GDM1 (cell line): ENCODE measurements at places on chromosomes 1 and 21.
A peak's percentile ranks its signal among the peaks of the same experiment; 100 is the strongest.

DNA sequence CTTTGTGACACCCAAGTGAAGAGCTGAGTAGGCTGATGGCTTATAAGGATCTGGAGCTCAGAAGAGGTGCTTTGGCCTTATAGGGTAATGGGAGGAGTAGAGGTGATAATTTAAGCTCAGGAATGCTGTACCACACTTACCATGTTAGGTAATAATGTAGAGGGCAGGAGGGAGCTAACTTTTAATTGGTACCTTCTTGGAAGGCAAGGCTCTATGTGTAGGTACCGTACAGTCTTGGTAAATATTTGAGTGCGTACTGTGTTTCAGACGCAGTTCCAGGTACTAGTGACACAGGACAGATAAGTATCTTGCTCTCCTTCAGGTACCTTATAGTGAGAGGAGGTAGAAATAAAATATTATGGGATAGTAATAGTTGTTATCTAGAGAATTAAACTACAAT is 16.8 kb downstream of the CAMSAP2 start:
- DNase-seq: no peak

DNA sequence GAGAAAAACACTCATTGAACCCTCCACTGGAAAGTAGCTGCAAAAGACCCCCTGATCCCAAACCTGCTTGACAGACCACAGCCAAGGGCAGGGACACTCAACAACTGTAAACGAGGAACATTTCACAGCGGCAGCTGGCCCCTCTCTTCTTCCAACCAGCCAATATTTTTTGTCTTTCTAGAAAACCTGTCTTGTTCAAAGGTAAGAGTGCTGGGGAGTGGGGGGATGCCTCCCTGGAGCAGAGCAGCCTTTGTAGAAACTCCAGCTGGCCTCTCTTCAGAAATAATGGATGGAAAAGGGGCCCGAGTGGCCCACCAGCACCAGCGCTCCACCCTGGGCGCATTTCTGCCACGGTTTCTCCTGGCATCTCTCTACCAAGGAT is 384.0 kb downstream of the RRAGC start:
- no peak for DNase-seq

GRCh38 chr1:197367627-197368026 is 99.6 kb downstream of the CRB1 start:
- DNase-seq: no peak

- no peak for DNase-seq
Observed at GRCh38 chr1:150321826-150322166, 463 bp downstream of the PRPF3 start.

DNA sequence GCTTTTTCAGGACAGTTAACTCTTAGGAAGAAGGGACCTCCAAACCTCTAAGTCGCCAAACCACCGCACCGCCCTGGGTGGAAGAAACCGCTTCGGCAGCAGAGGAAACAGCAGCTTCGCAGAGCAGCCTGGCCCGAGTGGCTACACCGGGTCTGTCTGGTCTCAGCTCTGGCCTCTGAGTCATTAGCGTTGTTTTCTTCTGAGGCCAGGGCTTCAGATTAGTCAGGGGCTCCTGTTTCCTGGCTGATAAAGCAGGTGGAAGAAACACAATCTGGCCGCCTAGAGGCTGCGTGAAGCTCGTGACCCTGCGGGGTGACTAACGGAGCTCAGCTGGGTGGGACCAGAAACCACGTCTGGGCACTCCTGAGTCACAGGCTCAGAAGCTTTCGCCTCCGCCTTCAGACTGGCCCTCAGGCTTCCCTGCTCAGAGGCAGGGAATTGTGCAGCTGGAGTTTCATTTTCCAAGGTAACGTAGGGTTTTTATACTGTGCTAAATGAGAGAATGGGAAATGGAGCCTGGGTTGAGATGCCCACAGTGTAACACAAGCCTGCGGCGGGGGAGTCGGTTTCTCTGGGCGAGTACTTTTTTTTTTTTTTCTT is 44.9 kb downstream of the CHAF1B start:
- peak; percentile 79 for DNase-seq

DNA sequence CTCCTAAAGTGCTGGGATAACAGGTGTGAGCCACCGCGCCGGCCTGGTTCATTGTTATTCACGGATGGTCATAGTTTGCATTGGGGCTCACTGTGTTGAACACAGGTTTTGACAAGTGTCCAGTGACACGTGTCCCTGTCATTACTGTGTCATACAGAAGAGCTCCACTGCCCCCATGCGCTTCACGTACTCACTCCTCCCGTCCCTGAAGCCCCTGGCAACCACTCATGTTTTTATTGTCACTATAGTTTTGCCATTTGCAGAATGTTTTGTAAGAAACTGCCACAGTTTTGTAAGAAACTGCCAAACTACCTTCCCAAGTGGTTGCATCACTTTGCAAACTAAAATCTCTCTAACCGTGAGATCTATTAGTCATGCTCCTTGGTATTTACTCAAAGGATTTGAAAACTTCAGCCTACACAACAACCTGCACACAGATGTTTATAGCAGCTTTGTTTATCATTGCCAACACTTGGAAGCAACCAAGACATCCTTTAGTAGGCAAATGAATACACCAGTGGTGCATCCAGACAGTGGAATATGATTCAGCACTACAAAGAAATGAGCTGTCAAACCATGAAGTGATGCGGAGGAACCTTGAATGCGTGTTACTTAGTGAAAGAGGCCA is 163.2 kb upstream of the COL6A1 start:
- no peak for DNase-seq

- DNase-seq: no peak
Observed at GRCh38 chr1:84749427-84749826, 59.2 kb upstream of the SSX2IP start.

DNA sequence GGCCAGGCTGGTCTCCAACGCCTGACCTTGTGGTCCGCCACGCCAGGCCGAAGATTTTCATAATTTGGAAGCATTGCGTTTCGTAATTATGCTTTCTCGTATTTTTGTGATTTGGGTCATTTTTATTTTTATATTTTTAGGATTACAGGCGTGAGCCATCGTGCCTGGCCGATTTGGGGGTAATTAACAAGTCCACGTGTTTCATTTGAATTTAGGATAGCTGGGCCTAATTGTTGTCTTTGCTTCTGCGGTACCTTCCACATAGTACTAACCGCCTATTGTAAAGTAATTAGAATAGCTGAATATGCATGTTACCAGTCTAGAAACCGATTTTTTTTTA is 1.0 kb downstream of the RCC1 start:
- no peak for DNase-seq

DNA sequence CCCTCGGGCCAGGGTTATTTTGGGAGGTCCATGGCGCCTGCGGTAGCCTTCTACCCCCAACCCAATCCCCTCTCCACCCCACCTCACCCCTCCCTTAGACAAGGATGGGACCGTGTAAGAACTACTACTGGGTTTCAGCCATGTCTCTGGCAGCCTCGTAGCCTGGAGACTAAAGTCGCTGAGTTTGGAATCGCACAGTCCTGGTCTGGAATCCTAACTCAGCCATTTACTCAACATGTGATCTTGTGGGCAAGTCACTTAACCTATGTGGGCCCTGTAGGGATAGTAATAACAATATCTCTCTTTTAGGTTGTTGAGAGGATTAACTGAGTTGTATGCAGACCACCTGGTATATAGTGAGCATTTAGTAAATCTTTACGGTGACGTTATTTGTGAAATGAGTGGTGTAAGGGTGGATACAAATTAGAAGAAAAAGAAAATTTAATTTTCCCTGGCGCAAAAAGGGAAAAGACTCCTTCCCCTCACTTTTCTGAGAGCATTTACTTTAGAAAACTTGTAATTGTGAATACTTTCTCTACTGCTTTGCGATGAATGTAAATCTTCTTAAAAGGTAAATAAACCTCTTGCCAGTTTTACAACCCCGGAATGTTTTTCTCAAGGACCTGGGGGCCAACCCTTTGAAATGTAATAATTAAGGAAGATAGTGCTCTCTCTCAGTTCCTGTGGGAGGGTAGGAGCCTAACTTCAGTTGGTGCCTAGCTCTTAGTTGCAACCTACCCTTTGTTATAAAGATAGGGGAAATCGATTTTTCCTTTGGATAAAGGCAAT is 615 bp upstream of the MRPS15 start:
- DNase-seq: no peak
